CD4-positive, alpha-beta T cell treated with Interleukin-1 beta for 1 hour (primary cell): ENCODE measurements at places on chromosomes 7 and 10.

- no peak for DNase-seq
Measured at GRCh38 chr10:120732067-120732466, 119.1 kb upstream of the WDR11 start.

GRCh38 chr10:94403380-94404213, 1.3 kb downstream of the TBC1D12 start:
- DNase-seq = peak; percentile 27

- no peak for DNase-seq
Measured at GRCh38 chr7:132551439-132551838, 24.8 kb downstream of the PLXNA4 start.

DNA sequence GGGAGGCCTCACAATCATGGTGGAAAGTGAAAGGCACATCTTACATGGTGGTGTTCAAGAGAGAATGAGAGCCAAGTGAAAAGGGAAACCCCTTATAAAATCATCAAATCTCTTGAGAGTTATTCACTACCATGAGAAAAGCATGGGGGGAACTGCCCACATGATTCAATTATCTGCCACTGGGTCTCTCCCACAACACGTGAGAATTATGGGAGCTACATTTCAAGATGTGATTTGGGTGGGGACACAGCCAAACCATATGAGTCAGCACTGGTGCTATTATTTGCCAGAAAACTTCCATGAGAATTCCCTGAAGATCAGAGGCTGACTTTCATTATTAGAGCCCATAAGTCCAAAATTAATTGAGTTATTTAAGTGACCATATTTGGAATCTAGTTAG, 1001.2 kb upstream of the POT1 start:
- DNase-seq = no peak

- no peak for DNase-seq
Measured at GRCh38 chr10:85919491-85920021, 447.0 kb downstream of the GRID1 start.

DNA sequence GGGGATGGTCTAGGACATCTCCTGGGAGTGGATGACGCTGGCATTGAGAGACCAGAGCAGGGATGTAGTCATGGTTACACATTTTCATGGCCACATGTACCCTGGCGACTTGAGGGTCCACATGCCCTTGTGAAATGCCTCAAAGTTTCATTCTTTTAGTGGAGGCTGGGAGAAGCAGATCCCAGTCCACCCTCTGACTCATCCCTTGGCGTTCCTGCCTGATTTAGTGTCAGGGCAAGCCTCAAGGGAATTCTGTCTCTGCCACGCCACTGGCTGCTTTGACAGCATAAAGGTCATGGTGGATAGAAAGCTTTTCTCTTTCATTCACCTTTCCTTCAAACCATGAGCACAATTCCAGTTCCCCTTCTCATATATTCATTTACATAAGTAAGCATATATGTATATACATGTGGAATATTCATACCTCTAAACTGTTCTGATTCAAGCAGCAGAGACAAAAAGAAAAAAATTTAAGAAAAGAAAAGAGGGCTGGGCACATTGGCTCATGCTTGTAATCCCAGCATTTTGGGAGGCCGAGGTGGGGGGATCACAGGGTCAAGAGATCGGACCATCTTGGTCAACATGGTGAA, 21.8 kb upstream of the KIF5B start:
- DNase-seq = no peak
